ENCODE measurements at places on chromosomes 7 and 10.
A peak's percentile ranks its signal among the peaks of the same experiment; 100 is the strongest.

GRCh38 chr7:128948976-128949760 lies 11.4 kb downstream of the IRF5 start:
- DNase-seq, result no peak

- no peak for DNase-seq
These were observed 17.6 kb downstream of the SLC25A40 start for GRCh38 chr7:87858417-87859100.

DNA sequence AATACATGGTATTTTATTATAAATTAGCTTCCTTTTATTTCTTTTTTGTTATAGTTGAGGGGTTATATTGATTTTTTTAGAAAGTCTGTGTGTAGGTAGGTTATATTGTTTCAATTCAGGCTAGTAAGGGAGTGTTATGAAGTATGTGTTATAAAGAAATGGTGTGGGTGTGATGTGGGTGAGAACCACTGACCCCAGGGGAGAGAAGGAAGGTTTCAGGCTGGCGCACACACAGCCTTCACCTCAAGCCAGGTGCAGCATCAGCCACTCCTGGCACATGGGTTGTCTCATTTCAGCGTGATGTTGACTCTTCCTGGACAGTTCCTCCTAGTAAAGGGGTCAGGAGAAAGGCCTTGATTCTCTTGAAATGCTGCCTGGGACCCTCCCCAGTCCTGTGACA lies 291.3 kb downstream of the POU6F2 start:
- DNase-seq, result no peak

GRCh38 chr10:30980951-30981616 lies 50.6 kb downstream of the ZNF438 start:
- DNase-seq, result no peak

DNA sequence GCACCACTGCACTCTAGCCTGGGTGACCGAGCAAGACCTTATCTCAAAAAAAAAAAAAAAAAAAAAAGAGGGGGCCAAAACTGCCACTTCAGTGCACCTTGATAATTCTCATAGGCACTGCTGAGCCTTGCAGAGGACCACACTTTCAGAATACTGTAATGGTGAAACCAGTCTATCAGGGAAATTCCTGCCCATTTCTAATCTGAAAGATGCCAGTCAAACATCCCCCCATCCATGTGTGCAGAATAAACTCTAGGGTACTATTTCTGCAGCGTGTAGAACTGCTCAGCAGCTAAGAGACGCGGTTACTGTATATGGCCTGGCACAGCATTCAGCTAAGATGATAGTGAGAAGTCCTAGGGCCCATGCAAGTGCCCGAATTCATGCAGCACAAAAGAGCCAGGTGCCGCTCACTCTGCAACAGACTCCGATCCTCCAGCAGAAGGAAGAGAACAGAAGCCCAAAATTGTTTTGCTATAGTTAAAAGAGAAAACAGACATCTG lies 286.8 kb upstream of the KLF14 start:
- DNase-seq, result no peak

- DNase-seq, result no peak
These were observed 124.5 kb upstream of the FAM20C start for GRCh38 chr7:67661-68395.

DNA sequence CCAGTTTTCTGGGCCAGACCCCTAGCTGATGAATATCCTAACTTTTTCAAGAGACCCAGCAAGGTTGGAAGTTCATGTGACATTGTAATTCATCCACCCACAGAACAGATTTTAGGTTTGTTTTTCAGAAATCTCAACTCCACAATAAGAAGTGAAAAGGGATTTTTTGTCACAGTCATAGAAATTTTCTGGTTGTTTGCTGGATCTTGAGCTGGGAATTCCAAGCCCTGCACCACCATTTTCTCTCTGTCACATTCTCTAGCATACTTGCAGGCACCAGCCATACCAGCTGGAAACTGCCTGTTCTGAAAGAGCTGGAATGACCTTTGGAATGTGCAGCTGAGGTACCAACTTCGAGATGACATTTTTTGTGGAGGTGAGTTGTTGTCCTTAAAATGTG lies 8.5 kb downstream of the TAS2R60 start:
- no peak for DNase-seq

GRCh38 chr7:128810473-128810872 lies 18.7 kb downstream of the CCDC136 start:
- DNase-seq, result no peak

DNA sequence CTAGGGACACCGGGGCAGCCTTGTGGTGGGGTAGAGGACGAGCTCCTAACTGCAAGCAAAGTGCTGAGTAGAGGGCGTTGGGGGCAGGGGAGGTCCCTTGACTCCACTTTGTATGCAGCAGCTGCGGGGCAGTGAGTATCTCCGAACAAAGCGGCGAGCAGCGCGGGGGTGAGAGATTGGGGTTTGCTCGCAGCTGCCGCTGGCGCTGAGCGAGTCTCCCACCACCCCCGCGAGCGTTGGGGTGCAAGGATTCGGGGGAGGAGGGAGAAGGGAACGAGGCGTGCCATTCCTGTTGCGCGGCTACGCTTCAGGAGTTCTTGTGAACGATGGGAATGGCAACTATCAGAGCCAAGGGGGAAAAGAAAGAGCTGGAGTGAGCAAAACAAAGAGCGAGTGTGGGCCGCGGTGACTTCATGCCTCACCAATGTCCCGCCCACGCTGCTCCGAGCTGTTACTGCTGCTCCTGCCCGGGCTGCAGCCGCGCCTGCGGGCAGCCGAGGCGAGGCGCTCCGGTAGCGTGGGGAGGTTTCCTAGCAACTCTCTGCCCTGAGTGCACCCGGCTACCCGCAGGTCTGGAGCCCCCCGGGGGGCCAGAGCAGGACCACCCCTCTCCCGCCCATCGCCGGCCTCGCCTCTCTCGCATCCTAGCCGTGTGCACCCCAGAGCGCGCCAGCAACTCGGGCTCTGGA lies at the start of gene ITGB8:
Gene ITGB8, plus strand, starts transcription at position 662 of the 689 bp plus-strand sequence. CDS start 907 bp downstream, outside the sequence.
- peak; percentile 41 for DNase-seq

DNA sequence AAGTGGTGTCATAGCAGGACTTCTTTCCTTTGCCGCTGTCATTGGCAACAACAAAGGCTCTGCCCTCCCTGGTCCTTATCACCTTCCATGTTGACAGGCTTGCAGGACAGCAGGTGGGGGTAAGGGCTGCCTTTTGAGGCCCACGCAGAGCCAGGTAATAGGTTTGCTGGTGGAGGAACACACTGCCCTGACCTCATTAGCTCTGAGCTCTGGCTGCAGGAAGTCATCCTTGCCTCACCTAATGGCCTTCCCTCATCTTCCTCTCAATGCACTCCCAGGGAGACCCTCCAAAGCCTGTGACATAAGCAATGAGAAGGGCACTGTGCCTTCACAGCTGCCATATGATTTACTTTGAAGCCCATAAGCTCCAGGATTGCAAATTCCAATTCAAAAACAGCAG lies 1205.2 kb upstream of the AUTS2 start:
- DNase-seq, result no peak

DNA sequence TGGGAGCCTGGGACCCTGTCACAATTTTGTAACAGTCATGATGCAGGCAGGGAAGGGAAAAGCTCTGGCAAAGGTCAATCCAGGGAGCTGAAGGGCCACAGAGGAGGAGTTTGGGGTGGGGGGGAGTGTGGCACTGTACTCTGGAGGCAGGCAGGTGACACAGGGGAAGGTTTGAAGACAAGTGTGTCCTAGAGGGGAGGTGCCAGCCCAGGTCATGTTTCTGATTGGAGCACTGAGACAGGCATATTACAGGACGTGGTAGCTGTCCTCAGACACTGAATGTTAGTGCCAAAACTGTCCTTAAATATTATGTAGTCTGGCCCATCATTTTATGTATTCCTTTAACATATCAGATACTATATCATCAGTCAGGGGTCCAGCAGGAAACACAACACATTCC lies 75.6 kb upstream of the LRRC4 start:
- no peak for DNase-seq

DNA sequence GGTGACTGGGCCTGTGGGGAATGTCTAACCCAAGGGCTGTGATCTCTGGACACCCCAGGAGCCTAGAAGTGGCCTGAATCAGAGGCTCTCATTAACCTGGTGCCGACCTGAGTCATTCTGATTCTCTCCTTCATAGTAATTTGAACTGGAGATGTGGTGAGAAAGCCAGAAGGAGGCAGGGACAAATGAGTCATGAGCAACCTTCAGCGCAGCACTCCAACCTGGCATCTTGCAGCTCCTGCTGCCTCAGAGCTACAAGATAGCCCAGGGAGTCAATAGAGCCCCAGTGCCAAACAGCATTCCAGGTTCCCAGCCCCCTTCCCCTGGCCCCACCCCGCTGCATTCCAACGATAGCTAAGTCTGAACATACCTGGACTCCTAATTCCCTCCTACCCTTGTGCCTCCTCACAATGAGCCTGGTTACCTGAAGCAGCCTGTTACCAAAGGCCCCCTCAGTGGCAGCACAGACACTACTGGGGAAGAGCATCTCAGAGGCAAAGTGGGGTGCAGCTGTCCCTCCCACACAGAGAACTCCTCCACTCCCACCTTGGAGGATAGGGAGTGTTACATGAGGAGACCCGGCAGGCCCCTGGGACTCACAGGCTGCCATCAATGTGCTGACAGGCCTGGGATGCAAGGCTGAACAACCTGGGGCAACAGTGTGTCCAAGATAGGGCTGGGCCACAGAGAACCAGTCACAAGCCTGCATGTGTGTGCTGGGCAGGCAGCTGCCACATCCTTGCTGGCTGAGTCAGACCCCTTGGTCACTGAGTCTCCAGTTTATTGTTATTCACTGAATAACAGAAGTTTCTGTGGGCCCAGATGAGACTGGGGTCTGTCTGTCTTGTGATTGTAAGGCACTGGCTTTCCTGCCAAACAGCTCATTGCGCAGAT lies 76.8 kb upstream of the LEP start:
- DNase-seq, result no peak

DNA sequence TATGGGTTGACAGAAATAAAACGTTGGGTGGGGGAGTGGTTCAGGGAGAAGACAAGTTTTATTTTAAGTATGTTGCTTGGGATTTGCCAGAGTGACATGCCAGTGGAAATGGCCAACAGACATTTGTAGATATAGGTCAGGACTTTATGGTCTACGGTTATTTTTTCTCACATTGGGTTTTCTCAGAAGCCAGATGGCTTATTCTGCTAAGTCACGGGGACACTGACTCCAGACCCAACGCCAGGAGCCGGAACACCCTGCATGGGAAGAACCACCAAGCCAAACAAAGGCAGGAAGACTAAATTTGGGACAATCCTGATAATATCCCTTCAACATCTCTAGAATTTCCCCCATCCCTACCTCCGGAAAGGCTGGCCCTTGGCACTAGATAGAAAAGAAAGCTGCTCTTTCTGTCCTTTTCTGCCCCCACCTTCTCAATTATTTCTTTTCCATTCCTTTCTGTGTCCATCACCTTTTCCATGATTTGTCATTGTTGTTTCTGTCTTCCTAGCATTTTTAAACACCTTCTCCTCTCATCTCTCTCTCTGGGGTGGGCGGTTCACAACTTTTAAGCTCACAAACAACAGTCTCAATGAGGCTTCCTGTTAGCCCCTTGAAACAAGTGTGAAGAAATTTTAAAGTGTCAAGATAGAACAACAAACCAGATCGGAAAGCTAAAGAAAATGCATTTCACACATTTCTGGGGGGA lies 44.7 kb downstream of the TBXAS1 start:
- no peak for DNase-seq

DNA sequence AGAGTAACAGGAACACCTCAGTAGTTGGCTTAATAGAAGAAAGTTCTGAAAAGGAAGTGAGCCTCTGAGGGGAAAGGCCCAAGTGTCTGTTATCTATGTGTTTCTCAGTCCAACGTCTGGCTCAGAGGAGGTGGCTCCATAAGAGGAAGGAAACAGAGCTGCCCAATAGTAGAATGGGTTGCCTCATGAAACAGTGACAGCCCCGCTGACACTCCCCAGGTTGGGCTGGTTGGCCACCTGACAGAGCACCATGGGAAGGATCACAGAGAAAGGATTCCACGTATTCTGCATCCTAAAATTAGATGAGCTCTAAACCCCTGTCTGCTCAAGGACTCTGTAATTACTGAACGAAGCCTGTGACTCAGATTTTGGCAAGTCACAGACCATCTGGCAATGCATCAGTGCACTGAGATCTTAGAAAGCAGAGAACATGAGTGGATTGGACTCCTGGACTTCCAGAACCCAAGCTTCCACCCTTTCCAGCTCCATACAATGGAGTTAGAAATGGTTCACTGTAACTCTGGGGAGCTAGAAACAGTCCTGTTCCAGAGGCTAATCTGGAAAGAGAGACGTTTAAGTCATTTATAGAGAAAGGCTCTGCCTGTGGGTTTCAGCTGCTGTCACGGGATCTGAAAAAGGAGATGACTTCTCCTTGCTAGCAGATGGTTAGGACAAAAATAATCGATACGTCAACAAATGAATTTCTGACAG lies 2.9 kb downstream of the PKD2L1 start:
- DNase-seq, result no peak

- DNase-seq, result no peak
These were observed 3.9 kb downstream of the MYL10 start for GRCh38 chr7:101625031-101625791.

- DNase-seq, result no peak
These were observed 217.3 kb downstream of the HERPUD2 start for GRCh38 chr7:35477609-35478008.

DNA sequence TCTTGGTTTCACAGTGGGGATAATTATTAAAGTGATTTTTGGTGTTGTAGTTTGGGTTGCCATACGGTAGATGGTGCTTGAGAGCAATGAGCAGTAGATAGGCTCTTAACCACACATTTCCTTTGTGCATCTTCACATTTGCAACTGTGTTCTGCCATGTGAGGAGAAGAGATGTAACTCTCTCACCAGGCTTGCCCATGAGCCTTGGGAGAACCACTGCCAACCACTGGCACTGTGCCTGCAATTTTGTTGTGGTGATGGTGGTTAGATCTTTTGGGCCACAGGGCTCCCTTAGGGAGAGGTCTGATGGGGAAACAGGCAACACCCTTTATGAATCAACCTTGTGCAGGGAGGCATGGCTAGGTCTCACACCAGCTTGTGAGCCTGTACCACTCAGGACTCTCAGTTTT lies 204.3 kb downstream of the CCDC7 start:
- no peak for DNase-seq

GRCh38 chr10:19194866-19195265 lies 146.3 kb downstream of the MALRD1 start:
- DNase-seq, result no peak

DNA sequence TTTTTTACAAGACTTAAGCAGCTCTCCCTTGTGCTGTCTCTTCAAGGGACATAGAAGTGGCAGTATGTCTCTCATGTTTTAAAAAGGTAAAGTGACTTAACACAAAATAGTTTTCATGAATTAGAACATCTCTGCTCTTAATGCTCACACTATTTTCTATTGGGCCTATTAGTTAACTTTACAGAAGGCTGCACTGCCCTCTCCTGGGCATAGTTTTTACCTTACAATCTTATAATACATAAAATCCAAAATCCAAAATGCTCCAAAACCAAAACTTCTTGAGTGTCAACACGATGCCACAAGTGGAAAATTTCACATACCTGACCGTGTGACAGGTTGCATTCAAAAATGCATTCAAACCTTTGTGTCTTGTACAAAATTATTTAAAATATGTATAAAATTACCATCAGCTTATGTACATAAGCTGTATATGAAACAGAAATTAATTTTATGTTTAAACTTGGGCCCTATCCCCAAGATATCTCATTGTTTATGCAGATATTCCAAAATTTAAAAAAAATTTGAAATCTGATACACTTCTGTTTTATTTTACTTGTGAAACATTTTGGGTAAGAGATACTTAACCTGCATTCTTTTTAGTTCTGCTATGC lies 25.8 kb downstream of the TES start:
- DNase-seq, result peak; percentile 61

Measured in erythroblast (primary cell).